Myocyte (in vitro differentiated cells): ENCODE measurements at places on chromosomes 4 and X. TPM values are rescaled to one million over a fixed set of nuclear protein-coding genes. Genes with fewer than 3 reads are reported as not detected.

TCEAL8 gene
- 119 and 141 TPM in 2 replicates for total RNA-seq

MAGEC1 gene
- not detected in 2 replicates for total RNA-seq

CCDC158 gene
- not detected in 2 replicates for total RNA-seq

PDE6B gene
- total RNA-seq = 0.27 and 2.1 TPM in 2 replicates

AMBN gene
- not detected in 2 replicates for total RNA-seq

TIGD4 gene
- 0.62 and 3.0 TPM in 2 replicates for total RNA-seq

TSPAN6 gene
- 28.2 and 29.2 TPM in 2 replicates for total RNA-seq

TBC1D8B gene
- 5.6 and 5.7 TPM in 2 replicates for total RNA-seq

TNMD gene
- total RNA-seq = not detected in 2 replicates

FHIP1A gene
- 1.2 and 9.9 TPM in 2 replicates for total RNA-seq

NKX6-1 gene
- 0.94 and 1.6 TPM in 2 replicates for total RNA-seq

GABRG1 gene
- total RNA-seq = not detected in 2 replicates
